ENCODE measurements at places on chromosomes 5 and 9.

GRCh38 chr5:2634399-2635176 is 116.9 kb downstream of the IRX2 start:
- DNase-seq, result no peak

GRCh38 chr5:116084287-116084691 is 536 bp upstream of the COMMD10 start:
- no peak for DNase-seq

DNA sequence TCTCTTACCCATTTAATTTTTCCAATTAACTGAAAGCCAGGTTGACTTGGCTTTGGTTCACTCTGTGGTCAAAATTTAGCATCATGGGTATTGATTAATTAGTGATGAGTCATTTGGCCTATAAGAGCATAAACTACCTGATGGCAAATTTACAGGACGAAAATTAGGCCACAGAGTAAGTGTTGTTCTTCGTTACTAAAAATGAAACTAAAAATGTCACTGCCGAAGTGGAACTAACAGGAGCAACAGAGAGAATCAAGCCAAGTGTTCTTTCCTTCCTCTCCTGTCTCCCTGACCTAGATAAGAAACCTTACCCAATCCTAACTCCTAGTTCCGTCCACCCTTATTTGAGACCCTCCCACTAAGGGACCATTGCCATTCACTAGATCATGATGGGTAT is 176.9 kb downstream of the RAB3C start:
- DNase-seq, result no peak

- no peak for DNase-seq
Observed at GRCh38 chr5:28707706-28708105, 1669.3 kb upstream of the CDH9 start.

GRCh38 chr5:177097016-177097985 is 10.6 kb downstream of the FGFR4 start:
- DNase-seq, result no peak

DNA sequence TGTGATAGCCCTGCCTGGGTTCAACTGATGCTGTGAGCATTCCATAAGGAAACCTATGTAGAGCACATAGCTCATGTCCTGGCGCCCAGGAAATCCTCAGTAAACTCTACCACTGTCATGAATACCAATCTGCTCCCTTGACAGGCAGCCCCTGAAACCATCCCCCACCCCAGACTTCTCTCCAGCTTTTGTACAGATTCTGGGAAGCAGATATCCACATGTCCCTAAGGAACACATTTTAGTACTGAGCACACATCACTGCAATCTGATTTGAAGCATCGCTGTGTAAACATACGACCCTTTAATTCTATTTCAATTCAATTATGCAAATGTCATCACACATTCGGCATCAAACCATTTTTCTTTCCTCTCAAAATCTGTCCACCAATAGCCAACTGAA is 89.5 kb upstream of the FSTL4 start:
- DNase-seq, result no peak
